ENCODE measurements at places on chromosomes 1 and 21. TPM values are rescaled to one million over a fixed set of nuclear protein-coding genes. Genes with fewer than 3 reads are reported as not detected.

Gene ATAD3A
- 45.7 TPM for polyA plus RNA-seq

Gene WNT3A
- polyA plus RNA-seq = not detected

Gene MYBPHL
- polyA plus RNA-seq = 0.68 TPM

Gene HSD3B2
- not detected for polyA plus RNA-seq

Gene OBSCN
- 27.0 TPM for polyA plus RNA-seq

Gene LORICRIN
- 0.62 TPM for polyA plus RNA-seq

Gene ANGPTL3
- 0.18 TPM for polyA plus RNA-seq

Gene HMGCS2
- polyA plus RNA-seq = 0.63 TPM

Gene RPTN
- not detected for polyA plus RNA-seq

Gene EBNA1BP2
- 68.0 TPM for polyA plus RNA-seq

Gene OR2T11
- polyA plus RNA-seq = not detected

DNA sequence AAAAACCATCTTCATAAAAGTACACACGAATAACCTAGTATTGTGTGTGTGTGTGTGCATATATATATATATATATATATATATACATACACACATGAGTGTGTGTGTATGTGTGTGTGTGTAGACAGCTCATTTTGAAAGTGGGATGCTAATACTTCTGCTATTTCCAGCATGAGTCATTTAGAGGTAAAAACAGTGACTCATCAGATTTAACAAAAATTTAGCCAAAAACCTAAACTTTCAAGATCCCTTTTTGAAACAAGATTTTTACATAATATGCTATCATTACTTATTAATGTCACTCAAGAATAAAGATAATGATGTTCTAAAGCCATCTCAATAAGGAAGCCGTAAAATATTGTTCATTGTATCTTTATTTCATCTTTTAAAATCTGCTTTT is 35.6 kb upstream of the ADGRL4 start:
- no peaks in the 10 kb centered on the region for H3K36me3 ChIP-seq
- no peak overlapping the region for H3K27ac ChIP-seq
- no peaks in the 10 kb centered on the region for H3K27me3 ChIP-seq
- DNase-seq = no peak

DNA sequence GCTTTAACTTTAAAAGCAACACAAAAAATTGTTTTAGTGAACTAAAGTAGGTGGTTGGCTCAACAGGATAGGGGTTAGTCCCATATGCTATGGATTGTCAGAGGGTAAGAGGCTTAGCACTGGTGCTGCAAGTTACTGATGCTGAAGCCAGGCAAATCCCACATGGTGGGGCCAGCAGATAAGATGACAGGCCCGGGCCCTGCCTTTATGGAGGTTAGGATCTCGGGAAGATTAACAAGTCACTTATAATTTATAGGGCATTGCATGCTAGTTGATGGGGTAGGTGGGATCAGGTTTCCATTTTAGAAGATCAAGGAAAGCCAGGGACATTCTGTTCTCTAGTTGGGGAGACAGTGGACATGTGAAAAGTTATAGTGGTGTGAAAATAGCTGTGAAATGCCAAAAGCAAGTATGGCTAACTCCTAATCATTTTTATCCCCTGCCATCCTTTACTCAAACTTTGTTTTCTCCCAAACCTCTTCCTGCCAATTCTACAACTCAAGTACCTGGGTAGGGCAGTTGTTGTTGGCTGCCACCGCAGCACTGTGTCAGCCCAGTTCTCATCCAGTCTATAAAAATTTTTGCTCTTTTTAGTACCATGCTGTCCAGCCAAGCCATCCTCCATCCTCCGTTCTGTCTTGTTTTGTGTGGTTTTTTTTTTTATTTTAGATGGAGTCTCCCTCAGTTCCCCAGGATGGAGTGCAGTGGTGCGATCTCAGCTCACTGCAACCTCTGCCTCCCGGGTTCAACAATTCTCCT is 10.3 kb downstream of the CHAF1B start:
- H3K27me3 ChIP-seq = no peaks in the 10 kb centered on the region
- DNase-seq = no peak
- no peak overlapping the region for H3K4me3 ChIP-seq
- peaks cover 26% of the 10 kb centered on the region for H3K36me3 ChIP-seq

DNA sequence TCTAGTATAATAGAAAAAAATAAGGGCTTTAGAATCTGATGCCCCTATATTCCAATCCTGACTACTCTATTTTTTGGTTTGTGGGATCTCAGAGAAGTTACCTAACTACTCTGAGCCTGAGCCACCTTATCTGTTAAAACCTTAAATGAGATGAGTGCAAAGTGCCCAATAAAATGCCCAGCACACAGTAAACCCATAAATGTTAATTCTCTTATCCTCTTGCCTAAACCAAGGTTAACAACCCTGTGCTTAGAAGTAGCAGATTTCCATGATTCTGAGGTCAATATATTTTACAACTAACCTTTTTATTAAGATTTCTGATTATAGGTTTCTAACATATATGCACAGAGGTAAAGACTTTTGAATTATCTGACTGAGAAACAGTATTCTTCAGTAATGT is 35.8 kb downstream of the DOCK7 start:
- H3K4me1 ChIP-seq = no peaks in the 10 kb centered on the region
- no peaks in the 10 kb centered on the region for H3K36me3 ChIP-seq
- H3K27ac ChIP-seq = no peak overlapping the region
- H3K4me3 ChIP-seq = no peak overlapping the region

GRCh38 chr1:179042087-179042486 is 16.4 kb downstream of the FAM20B start:
- H3K36me3 ChIP-seq = peaks cover 4% of the 10 kb centered on the region
- no peaks in the 10 kb centered on the region for H3K4me1 ChIP-seq
- no peak for DNase-seq
- no peak overlapping the region for H3K4me3 ChIP-seq
- H3K27me3 ChIP-seq = no peaks in the 10 kb centered on the region

- no peaks in the 10 kb centered on the region for H3K36me3 ChIP-seq
- H3K27ac ChIP-seq = no peak overlapping the region
- no peaks in the 10 kb centered on the region for H3K27me3 ChIP-seq
- DNase-seq = no peak
Observed at GRCh38 chr1:66769512-66770229, 17.4 kb downstream of the DYNLT5 start.

GRCh38 chr1:226679853-226680516 is 59.1 kb downstream of the ITPKB start:
- H3K27ac ChIP-seq = peak overlapping the region; percentile 95
- H3K4me3 ChIP-seq = peak overlapping the region; percentile 35
- no peaks in the 10 kb centered on the region for H3K27me3 ChIP-seq
- H3K36me3 ChIP-seq = no peaks in the 10 kb centered on the region

DNA sequence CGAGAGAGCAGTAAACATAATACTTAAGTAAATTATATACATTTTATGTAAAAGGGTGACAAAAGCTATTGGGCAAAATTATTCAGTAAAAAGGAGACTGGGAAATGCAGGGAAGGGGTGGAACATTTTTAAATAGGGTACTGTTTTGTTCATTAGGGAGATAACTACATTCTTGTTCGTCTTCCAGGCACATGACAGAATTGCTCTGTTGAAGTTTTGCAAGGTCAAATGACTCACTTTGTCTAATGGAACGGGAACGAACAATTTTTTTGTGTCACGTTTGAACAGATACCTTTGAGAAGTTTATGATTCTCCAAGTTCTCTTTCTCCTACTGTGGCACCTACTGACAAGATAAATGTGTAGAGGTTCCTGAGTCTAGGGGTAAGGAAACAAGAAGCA is 382.3 kb upstream of the ZRANB2 start:
- no peak overlapping the region for H3K4me3 ChIP-seq
- no peaks in the 10 kb centered on the region for H3K4me1 ChIP-seq
- DNase-seq = no peak
- no peaks in the 10 kb centered on the region for H3K36me3 ChIP-seq
- H3K27ac ChIP-seq = no peak overlapping the region

DNA sequence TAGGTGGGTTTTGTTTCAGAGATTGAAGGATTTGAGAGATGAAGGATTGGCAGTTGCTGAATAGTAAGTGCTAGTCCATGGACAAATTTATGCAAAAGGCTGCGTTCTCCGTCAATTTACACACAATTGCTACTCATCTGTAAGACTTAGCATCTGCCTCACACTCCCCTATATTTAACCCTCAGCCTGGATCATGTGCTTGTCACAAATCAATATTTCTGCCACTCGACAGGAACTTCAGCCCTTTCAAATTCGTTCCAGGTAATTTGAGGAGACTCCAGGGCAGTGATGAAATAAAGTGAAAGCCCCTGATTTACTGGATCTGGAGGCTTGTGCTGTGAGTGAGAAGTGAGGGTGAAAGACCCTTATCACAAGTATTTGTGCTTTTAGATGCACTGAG is 105.6 kb upstream of the UBE2U start:
- H3K27ac ChIP-seq = no peak overlapping the region
- no peak for DNase-seq
- H3K36me3 ChIP-seq = no peaks in the 10 kb centered on the region
- H3K27me3 ChIP-seq = no peaks in the 10 kb centered on the region
- no peak overlapping the region for H3K4me3 ChIP-seq

GRCh38 chr1:180918519-180918918 is 5.8 kb downstream of the KIAA1614 start:
- DNase-seq = no peak
- no peaks in the 10 kb centered on the region for H3K27me3 ChIP-seq
- H3K4me1 ChIP-seq = peaks cover 10% of the 10 kb centered on the region
- H3K27ac ChIP-seq = no peak overlapping the region
- H3K36me3 ChIP-seq = peaks cover 26% of the 10 kb centered on the region
- H3K4me3 ChIP-seq = no peak overlapping the region

DNA sequence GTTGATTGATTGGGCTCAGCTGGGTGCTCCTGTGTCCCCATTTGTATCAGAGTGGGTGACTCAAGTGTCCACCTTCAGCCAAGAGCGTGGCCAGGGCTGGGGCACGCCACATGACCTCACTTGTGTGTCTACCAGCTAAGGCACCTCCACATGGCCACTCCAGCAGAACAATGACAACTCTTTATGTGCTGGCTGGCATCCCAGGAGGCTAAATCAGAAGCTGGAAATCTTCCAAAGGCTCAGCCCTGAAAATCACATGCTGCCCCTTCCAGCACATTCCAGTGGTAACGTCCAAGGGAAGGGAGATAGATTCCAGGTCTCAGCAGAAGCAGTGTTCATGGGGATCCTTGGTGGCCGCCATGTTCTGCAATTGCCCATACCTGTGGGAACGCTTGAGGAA is 585.5 kb downstream of the AJAP1 start:
- H3K36me3 ChIP-seq = no peaks in the 10 kb centered on the region
- peaks cover 17% of the 10 kb centered on the region for H3K4me1 ChIP-seq
- H3K4me3 ChIP-seq = no peak overlapping the region
- H3K27ac ChIP-seq = no peak overlapping the region

GRCh38 chr1:233372218-233373120 is 44.9 kb downstream of the MAP3K21 start:
- DNase-seq = no peak
- H3K4me1 ChIP-seq = no peaks in the 10 kb centered on the region
- no peaks in the 10 kb centered on the region for H3K27me3 ChIP-seq
- H3K27ac ChIP-seq = no peak overlapping the region
- peaks cover 2% of the 10 kb centered on the region for H3K36me3 ChIP-seq
- no peak overlapping the region for H3K4me3 ChIP-seq

- no peak overlapping the region for H3K4me3 ChIP-seq
- H3K27me3 ChIP-seq = no peaks in the 10 kb centered on the region
- no peak for DNase-seq
Observed at GRCh38 chr1:65198096-65198495, 50.1 kb downstream of the AK4 start.
